ENCODE measurements at places on chromosomes 16 and 17. TPM values are rescaled to one million over a fixed set of nuclear protein-coding genes. Genes with fewer than 3 reads are reported as not detected.

The HEXD gene
- total RNA-seq: 34.7 TPM

The SPN gene
- total RNA-seq: 10.2 TPM

The CDK5R1 gene
- total RNA-seq: 2.6 TPM

The P3H4 gene
- 20.7 TPM for total RNA-seq

The ATP2A3 gene
- total RNA-seq: 50.4 TPM

The DPEP2 gene
- total RNA-seq: 0.81 TPM

The FBF1 gene
- total RNA-seq: 6.3 TPM

The FSCN2 gene
- 4.2 TPM for total RNA-seq

The SEZ6 gene
- total RNA-seq: not detected

The TM4SF5 gene
- total RNA-seq: not detected

The RUNDC3A gene
- total RNA-seq: not detected

The CARHSP1 gene
- 100 TPM for total RNA-seq

The GAS2L2 gene
- not detected for total RNA-seq

DNA sequence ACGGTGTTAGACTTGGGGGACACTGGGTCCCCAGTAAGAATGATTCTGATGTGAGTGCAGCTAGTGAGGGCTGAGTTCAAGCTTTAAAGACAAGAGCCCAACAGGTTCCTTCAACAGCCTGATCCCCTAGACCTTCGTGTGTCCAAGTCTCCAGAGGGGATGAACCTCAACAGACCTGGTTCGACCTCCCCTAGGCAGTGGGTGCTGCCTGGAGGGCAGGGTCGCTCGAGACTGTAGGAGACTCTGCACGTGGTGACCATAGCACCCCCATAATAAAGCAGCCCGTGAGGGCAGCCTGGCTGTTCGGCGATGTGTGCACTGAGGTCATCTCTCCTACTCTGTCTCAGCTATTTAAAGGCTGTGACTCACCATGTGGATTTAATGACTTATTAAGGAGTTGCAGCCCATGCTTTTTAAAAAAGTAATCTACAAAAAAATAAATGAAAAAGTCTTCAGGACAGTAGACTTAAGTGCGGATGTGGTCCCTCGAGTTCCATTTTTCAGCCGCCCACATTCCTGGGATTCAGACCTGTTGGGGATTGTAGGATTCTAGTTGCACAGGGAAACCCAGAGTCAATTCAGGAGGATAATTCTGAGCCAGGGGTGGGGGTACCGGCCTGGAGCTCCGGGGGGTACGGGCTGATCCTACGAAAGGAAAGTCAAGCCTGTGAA lies 23.4 kb upstream of the METRNL start:
- DNase-seq: no peak

DNA sequence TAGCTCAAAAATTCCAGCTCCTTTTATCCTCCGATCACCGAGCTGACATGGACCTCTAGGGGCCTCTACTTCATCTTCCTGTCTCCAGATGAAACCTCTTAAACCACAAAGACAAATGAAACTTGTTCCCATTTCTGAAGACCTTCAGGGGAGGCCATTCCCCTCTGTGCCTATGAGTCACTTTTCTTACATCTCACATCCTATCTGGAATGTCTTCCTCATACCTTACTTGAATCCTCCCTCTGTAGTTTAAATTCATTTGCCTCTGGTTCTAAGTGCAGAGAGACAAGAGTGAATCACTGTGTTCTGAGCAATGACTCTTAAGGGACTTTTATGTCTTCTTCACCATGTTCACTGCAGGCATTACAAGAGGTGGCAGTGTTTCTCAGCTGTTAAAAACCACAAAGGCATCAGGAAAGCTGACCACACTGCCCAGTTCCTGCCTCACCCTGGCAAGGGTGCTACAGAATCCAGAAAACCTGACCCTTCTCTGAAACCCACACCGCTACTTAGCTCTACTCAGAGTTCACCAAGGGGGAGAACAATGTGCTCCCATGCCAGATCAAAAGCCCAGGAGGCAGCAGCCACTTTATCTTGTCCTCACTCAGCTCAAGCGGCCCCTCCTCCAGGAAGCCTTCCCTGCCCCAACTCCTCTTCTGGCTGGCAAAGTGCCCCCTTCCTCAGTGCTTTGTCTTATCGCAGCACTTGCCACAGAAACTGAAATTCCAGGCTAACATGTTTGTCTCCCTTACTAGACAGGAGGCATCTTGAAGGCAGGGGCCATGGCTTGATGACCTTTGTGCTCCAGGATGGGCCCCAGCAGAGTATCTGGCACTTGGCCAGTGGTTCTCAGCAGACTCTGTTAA lies 6.4 kb downstream of the CUEDC1 start:
- DNase-seq: no peak

- DNase-seq: no peak
These were observed 172.1 kb downstream of the RBFOX3 start for GRCh38 chr17:79438546-79439334.

DNA sequence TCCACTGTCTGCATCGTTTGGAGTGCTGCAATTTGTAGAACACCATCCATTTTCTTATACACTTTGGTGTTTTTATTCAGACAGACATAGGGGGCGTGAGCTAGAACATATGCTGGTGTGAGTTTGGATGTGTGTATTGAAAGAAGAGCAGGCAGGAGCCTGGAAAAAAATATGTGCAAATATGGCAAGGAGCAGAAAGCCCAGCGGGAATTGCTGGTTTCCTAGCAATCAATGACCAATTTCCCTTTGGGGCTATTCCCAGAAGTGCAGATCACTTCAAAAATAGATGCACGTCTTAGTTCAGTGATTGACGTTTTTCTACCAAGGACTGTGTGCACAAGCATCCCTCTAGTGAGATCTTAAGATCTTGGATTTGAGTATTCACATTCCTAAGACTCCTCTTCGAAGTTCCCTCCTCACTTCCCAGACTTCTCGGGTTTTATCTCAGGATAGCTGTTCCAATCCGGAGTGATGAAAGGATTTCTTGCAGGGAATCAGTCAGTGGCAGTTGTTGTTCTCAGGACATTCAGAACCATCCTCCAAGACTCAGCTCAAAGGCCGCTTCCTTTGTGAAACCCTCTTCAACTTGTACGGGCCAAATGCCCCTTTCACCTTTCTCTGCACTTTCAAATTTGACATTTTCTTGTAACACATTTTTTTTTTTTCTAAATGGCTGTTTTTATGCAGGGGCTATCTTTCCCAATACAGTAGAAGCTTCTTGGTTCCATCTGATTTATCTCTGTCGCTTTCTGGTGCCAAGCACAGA lies 268.7 kb upstream of the ASIC2 start:
- DNase-seq: no peak

GRCh38 chr17:7439462-7440112 lies at the start of gene FGF11:
Gene FGF11 (plus strand): TSS chr17:7439512. CDS start chr17:7439621, 109 bp downstream.
- DNase-seq: no peak

GRCh38 chr16:57778658-57779057 lies 23.6 kb downstream of the KIFC3 start:
- no peak for DNase-seq

GRCh38 chr16:65032387-65032786 lies 89.5 kb downstream of the CDH11 start:
- no peak for DNase-seq

DNA sequence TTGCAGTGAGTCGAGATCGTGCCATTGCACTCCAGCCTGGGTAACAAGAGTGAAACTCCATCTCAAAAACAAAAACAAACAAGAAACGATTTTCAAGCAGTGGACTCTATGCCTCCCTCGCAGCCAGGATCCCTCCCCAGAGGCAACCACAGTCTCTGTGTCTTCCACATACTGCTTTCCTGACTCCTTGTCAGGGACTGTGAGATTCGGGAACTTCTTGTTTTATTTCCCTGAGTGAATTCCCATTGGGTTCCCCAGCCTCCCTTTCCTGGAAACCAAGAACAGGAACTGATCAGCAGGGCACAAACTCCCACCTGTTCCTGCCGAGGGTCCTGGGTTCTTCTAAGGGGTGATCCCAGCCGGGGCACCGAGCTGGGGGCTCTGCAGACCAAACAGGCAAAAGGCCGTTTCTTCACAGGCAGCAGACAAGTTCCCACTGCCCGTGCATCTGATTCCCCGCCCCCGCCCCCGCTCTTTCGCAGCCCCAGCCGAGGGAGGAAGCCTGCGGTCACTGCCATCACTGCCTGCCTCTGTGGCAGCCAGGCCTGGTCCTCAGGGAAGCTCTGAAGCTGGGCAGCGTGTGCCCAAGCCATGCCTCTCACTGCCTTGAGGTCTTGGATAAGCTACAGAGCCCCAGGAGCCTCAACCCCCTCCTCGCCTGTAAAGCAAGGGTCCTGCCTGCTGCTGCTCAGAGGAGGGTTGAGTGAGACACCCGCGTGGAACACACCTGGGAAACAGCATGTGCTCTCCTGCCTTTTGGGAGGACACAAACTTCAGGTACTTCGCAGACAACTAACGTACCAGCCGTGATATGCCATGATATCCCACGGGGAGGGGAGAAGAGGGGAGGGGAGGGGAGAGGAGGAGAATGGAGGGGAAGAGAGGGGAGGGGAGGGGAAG lies 5.5 kb upstream of the PIEZO1 start:
- no peak for DNase-seq

GRCh38 chr16:58634265-58634802 lies 4.7 kb upstream of the CNOT1 start:
- no peak for DNase-seq

DNA sequence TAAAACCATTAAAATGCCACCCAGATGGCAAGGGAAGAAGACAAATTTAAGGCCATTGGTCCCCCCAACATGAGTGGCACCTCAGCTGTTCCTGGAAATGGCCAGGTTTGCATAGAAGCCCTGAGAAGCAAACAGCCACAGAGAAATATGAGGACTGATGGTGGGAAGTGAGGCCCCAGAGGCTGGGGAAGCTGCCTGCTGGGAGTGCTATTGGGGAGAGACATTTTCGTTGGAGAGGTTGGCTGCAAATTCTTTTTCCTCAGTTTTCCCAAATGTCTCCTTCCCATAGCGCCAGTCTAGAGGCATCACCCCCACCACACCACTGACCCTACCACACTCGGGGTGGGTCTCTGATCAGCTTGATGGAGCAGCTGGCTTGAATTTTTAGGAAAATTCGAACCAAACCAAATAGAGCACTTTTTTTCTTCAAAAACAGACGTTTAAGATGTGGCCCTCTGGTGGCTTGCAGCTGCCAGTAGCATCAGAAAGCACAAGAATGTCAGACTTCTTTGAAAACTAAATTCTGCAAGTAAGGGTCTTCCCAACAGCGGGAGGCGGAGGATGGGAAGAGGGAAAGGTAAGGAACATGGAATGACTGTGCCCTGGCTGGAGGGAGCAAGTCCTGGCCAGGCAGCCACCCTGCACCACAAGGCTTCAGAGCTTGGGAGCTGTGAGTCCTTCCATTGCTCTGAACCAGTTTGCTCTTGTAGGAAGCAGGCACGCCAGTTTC lies 13.2 kb upstream of the SLC12A3 start:
- DNase-seq: no peak

DNA sequence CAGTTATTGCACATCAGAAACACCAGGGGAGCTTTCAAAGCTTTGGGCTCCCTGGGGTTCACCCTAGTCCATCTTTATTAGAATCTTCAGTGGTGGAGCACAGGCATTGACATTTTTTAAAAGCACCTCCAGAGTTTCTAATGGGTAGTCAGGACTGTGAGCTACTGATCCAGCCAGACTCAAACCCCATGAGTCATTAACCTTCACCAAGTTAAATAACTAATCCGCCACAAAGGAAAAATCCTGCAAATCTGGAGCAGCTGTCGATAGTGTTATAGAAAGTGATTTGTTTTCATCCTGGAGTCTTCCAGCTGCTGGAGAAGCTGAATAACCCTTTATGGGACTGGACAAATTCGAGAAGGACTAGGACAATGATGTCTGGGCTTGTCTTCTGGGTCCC lies 93.2 kb upstream of the PIRT start:
- DNase-seq: no peak

DNA sequence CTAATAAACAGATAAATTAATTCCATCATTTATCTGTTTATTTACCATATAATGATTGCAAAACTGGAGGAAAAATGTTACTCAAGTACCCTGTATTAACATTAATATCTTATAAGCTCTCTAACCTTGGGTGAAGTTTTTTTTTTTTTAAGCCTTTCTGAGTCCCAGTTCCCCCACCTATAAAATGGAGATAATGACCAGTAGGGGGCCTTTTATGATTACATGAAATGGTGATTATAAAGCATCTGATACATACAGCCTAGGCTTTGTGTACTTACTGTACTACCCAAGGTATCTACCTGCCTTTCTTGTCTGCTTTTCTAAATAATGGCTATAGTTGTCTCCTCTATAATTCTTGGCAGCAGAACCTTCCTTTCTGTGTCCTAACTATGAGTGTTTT lies 22.6 kb downstream of the LRRC36 start:
- DNase-seq: no peak

DNA sequence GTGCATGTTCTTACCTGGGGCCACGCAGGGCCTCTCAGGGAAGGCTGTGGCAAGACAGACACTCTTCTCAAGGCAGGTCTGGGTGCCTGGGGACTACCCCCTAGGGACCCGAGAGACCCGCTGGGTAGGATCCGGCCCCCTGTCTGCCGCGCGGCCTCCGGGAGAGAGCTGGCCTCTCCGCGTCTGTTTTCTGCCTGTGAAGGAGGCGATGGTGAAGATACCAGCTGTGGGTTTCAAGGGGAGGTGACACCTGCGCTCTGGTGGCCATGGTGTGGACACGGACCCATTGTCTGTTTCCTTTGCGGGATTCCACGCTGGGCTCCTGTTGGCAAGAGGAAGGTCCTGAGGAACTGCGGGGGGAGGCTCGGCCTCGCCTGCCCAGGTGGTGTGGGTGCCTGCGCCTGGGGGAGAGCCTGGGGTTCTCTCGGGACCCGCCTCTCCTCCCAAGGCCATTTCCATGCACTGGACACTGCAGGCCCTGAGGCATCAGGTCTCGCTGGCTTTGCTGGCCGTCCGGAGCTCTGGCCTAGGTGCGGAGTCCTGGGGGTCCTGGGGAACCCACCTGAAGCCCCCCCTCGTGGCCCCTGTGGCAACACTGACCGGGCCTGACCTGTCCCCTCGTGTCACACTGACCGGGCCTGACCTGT lies 12.2 kb upstream of the METRNL start:
- DNase-seq: peak; percentile 0

DNA sequence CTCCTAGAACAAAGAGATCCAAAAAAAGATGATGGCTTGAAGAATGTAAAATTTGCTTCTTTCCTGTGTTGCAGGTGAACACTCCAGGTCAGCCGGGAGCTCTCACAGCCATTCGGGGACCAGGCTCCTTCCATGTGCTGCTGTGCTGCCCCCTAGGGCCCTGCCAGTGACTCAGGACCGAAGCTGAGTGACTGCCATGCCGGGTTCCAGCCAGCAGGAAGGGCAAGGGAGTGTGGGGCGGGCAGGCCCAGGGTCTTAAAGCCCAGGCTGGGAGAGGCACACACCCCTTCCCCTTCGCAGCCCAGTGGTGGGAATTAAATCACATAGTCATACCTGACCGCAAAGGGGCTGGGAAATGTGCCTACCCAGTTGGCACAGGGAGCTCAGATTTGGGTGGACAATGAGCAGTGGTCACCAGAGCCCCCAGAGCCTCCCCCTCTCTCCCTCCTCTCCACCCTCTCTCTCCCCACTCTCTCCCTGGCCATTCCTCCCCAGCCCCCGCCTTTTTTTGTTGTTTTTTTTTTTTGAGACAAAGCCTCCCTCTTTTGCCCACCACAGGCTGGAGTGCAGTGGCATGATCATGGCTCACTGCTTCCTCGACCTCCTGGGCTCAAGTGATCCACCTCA lies 11.5 kb downstream of the EPOP start:
- DNase-seq: no peak

- no peak for DNase-seq
These were observed 540 bp downstream of the MFSD11 start for GRCh38 chr17:76738468-76738850.

GRCh38 chr16:88762941-88763340 lies 22.1 kb downstream of the PIEZO1 start:
- no peak for DNase-seq

GRCh38 chr17:76585033-76585648 lies 519 bp downstream of the ST6GALNAC2 start:
- DNase-seq: no peak

Measured in thoracic aorta (tissue), 2 donors.